Effector memory CD4-positive, alpha-beta T cell (primary cell): ENCODE measurements at places on chromosomes 2 and 18.

GRCh38 chr2:166651080-166651675 lies 157.1 kb upstream of the SCN7A start:
- no peak for DNase-seq

DNA sequence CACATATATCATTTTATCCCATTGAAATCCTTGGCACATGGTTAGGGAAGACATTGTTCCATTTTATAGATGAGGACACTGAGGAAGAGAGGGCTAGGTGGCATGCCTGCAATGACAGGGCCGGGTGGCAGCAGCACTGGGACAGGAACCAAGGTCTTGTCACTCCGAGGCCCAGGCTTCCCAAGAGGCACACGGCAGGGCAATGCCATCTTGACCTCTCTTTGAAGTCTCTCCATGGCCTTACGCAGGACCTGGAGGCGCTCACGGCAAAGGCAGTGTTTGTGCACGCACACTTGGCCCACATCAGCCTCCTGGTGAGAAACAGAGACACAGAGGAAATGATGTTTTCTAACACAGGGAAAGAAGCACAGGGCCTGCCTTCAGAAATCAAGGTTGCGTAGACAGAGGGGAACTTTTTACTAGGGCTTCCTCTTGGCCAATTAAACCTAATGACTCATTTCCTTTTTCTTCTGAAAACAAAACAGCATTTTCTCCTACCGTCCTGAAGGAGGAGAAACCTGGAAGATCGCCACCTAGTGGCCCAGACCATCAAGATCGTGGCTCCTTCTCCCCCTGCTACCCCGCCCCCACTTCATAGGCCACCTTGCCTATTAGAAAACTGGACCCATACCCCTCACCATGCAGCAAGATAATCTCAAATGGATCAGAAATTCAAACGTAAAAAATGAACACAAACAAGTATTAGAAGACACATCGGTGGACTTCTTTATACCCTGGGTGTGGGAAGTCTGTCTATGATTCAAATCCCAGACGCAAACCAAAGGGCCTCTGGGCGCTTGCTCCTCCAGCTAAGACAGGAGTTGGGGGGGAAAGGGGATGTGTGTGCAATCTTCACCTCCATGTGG lies 74.6 kb upstream of the SP3 start:
- peak; percentile 52 for DNase-seq

GRCh38 chr2:138601458-138602165 lies 100.0 kb downstream of the SPOPL start:
- no peak for DNase-seq

DNA sequence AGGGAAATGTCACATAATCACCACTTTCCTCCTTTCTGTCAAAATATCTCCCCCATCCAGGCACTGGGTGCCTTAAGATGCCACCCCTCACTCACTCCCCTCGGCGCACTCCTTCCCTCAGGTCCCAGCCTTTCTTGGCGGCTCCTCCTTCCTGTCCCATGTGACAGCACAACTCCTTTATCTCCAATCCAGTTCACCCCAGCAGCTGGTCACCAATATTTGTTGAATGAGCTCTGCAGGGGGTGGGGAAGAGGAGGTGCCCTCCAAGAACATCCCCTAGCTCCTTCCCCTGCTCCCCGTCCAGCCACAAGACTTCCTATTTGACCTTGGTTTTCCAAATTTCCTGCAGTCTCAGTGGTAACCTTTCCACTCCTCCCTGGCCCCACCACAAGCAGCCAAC lies 31.6 kb upstream of the ID2 start:
- no peak for DNase-seq

GRCh38 chr2:226023383-226023782 lies 623.9 kb downstream of the NYAP2 start:
- DNase-seq: no peak

- no peak for DNase-seq
Observed at GRCh38 chr2:23624378-23624777, 239.4 kb downstream of the KLHL29 start.

- DNase-seq: no peak
Observed at GRCh38 chr2:219492575-219492974, 6.1 kb upstream of the GMPPA start.

DNA sequence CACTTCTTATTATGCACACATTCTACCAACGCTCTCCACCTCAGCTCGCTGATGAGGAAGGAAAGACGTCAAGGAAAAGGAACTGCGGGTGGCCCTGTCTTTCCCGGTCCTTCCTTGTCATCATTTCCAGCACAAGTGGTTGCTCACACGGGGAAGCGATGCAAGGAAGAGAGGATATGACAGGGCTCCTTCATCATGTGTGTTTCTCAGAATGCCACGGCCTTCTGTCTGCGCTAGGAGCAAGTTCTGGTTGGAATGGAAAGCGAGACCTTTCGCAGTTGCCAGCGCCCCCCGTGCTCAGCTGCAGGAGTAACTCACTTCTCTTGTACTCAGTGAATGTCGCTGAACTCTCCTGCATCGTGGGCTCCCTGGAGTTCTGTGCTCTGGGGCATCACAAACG lies 191.8 kb upstream of the GLI2 start:
- no peak for DNase-seq

- DNase-seq: no peak
Observed at GRCh38 chr2:180247658-180248057, 240.6 kb upstream of the CWC22 start.

DNA sequence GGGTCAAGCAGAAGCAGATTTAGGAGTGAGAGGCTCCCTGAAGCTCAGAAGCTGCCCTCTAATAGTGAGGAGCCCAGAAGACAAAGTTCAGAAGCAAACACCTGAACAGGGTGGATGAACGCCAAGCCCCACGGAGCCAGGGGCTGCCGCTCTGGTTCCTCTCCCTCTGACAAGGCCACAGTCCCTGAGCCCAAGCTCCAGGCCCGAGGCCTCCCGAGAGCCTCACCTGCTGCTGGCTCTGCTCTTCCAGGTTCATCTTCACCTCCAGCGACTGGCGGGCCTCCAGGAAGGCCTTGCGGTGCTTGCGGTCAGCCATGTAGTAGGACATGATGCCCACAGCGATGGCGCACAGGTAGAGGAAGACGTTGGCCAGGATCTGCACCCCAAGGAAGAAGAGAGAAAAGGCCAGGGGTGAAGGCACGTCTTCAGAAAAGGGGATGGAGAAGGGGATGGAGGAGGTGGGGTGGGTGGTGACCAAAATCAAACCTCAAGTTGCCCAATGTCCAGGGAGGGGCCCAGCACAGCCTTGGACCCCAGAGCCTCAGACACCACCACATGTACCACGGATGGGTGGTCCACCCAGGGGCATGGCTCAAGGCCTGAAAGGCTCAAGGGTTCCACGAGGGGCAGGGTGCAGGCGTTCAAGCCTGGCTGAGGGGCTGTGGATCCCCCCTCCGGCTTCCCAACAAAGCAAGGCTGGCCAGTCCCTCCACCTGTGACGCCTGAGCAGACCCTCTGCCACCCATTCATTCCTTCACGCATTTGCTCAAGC lies 47.5 kb downstream of the ADCY3 start:
- DNase-seq: no peak

DNA sequence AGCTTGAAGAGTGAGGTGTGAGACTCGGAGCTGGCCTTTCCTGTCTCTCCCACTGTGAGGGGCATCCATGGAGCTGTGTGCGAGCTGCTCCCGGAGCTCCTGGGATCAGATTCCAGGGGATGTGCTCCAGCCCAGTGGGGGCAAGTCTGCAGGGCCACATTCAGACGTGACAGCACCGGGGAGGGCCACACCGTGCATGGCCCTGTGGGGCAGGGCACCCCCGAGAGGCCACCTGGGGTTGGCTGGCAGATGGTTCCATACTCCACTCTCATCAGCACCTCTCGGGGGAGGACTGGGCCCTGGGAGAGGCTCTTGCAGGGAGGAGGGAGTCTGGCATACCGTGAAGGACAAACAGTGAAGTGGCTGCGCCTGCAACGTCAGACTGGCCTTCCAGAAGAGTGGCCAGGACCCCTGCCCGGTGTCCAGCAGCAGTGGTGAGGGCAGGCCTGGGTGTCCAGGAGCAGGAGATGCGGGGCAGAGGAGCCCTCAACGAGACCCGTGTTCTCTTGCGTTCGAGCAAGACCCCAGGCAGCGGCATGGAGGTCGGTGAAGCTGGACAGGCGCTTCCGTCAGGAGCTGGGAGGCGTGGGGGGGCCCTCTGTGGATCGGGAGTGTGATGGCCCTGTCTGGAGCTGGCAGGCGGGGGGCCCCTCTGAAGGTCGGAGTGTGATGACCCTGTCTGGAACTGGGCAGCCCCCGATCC lies 84.3 kb downstream of the ASB1 start:
- no peak for DNase-seq

DNA sequence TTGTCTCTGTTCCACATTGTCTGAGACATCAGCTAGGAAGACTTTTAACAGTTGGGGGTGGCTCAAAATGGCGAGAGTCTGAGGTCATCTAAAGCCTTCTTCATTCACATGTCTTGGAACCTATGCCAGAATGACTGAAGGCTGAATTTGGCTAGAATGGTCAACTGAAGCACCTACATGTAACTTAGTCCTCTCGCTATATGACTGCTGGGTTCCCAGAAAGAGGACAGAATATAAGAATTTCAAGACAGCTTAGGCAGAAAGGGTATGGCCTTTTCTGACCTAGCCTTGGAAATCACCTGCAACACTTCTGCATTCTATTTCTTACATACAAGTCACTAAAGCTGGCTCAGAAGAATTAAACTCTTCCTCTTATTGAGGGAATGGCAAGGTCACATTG lies 75.6 kb upstream of the OTX1 start:
- no peak for DNase-seq

DNA sequence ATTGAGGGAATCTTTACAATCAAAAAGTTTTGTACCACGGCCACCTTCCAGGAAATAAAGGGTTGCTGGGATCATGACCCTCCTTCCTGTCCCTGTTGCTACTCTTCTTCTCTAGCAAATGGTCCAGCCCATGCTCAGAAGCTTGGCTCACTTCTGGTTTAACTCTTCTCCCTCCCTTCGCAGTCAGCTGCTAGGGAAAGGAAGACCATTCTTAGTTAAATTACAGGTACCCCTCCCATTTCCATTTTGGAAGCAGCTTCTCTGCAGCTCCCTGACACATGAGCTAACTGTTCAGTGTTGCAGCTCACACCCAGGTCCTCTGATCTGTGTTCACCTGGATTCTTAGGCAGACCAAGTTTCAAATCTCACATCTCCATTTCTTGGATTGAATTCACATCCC lies 100.3 kb downstream of the DOCK10 start:
- no peak for DNase-seq

- DNase-seq: no peak
Observed at GRCh38 chr2:23312996-23313606, 71.9 kb upstream of the KLHL29 start.

DNA sequence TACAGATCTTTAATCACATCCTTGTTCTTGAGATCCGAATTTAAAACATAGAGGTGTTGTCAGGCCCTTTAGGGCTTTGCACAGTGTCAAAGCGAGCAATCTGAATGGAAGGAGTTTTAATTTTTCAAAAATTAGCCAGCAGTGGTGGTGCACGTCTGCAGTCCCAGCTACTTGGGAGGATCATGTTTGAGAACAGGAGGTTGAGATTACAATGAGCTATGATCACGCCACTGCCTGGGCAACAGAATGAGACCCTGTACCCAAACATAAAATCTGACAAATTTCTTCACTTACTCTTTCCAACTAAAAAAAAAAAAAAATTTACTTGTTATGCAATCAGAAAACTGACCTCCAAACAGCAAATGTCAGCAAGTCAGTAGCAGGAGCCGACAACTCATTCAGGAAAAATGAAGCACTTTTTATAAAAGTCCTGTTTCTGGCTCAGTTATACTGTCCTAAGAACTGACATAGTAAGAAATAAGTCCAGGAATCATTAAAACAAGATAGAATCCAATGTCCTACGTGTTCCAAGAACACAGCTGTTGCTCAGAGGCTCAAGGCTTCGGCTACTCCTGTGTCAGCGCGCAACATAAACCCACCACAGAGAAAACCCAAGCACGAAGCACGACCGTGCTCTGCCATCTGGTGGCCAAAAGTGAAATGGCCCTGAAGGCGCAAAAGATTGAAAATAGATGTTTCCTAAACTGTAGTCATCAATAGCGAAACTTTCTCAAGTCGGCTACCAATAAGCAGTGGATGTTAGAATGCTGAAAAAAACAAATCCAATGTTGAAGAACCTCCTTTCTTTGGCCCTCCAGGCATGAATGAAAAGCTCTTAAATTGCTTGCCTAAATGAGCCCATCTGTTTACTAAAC lies 138.1 kb downstream of the INO80D start:
- DNase-seq: peak; percentile 22

DNA sequence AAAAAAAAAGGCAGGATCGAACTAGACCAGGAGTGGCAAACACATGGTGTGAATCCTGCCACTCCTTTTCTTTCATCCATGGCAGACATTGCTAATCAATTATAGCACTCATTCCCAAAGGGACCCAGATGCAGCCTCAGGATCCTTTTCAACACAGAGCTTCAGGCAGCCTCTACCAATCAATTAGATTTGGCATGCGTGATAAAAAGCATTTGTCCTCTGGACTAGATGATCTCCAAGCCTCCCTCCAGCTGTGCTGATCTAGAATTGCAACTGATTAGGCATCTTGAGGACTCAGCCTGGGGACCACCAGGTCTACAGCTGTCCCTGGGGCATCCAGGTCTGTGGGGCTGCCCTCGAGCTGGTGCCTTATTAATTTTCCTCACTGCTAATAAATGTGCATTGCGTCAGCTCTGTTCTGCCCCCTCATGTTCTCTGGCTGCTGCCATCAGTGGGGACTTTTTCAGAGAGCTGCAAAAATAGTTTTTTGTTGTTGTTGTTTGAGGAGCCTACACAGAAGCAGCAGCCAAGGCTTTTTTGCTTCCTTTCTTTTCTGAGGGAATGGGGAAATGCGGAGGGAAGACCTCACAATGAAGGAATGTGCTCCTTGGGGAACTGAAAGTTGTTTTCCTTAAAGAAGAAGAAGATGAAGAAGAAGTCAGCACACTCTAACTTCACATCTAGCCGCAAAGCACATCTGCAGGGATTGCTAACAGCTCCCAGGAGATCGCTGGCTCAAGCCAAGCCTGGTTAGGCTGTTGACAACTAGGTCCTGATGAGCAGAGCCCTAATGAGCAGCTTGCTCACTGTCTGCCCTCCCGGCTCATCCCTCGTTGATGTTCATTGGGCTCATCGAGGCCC lies 8.8 kb upstream of the ATOH8 start:
- DNase-seq: no peak

- DNase-seq: no peak
Observed at GRCh38 chr2:240247868-240248720, 107.6 kb upstream of the OTOS start.

DNA sequence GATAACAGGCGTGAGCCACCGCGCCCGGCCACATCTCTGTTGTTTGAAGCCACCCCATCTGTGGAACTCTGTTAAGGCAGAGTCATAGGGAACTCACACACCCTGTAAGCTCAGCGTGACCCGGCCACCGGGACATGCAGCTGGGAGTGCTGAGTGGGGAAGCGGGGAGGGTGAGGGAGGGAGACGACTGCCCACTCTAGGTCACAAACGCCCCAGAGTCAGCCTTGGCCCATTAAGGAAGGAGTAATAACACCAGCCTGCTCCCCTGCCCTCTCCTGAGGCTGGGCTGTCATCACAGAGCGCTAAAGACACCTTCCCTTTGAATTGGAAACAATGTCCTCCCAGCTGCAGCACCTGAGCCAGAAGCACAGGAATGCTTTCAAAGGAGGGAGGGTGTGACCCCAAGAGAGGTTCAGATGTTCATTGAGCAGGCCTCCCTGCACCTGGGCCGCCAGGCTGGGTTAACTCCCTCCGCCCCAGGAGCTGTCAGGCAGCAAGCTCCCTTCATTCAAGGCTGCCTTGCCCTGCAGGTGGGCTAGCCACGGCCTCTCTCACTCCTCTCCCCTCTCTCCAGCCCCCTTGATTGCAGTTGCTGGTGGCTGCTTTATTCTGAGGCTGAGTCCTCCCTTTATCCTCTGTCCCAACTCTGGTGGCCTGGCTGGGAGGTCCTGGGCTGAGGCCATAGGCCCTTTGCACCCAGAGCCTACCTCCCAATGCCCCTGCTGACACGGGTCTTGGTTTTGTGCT lies 77.2 kb upstream of the HPCAL1 start:
- DNase-seq: no peak

- no peak for DNase-seq
Observed at GRCh38 chr2:236935083-236935482, 150.6 kb upstream of the COPS8 start.
